Activated CD4-positive, alpha-beta T cell treated with anti-CD3 and anti-CD28 coated beads, Interleukin-2, amount 50 U/mL, for 24 hours (primary cell): ENCODE measurements at places on chromosomes 6 and 20.

DNA sequence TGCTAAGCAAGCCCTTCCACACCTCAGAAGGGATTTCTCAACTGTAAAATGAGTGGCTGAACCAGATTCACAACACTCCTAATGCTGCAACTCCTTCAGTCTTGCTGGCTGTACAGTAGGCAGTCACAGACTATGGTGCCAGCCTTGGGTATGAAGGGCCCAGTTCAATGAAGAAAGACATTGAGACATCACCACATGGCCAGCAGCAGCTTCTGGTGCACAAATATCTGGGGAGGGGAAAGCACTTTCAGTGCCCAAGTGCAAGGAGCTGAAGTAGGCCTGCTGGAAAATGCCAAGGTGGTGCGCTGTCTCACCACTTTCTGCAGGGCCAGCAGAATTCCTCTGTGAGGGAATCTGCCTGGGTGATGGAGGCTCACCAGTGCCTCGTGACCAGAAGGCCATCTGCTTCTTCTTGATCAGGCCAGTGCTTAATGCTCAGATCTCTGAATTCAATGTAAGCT, 1.8 kb downstream of the PLA2G7 start:
- DNase-seq, result no peak

GRCh38 chr6:164185471-164185871, 771.0 kb downstream of the QKI start:
- no peak for DNase-seq

GRCh38 chr6:111602481-111603011, 3.1 kb downstream of the TRAF3IP2 start:
- DNase-seq, result no peak

DNA sequence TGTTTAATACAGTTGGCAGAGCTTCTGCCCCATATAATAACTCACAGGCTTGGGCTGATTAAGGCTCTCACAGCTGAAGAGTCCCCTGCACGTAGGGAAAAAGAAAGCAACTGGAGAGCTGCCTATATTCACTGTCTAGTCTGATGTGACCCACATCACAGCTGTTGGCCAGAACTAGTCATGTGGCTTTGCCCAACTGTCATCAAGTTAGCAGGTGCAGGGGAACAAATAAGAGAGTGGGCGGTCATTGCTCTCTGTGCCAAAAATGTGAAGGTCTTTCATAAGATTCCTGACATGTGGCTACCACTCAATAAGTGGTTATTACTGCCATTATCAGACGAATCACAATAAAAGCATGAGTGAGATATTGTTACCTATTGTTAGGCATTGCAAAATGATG, 665.2 kb downstream of the DOK5 start:
- DNase-seq, result no peak

- DNase-seq, result no peak
Observed at GRCh38 chr6:81843302-81843701, 90.8 kb upstream of the TENT5A start.

GRCh38 chr20:47487175-47487917, 14.3 kb upstream of the NCOA3 start:
- DNase-seq, result peak; percentile 59

- no peak for DNase-seq
Observed at GRCh38 chr6:135811644-135812526, 39.6 kb upstream of the PDE7B start.

DNA sequence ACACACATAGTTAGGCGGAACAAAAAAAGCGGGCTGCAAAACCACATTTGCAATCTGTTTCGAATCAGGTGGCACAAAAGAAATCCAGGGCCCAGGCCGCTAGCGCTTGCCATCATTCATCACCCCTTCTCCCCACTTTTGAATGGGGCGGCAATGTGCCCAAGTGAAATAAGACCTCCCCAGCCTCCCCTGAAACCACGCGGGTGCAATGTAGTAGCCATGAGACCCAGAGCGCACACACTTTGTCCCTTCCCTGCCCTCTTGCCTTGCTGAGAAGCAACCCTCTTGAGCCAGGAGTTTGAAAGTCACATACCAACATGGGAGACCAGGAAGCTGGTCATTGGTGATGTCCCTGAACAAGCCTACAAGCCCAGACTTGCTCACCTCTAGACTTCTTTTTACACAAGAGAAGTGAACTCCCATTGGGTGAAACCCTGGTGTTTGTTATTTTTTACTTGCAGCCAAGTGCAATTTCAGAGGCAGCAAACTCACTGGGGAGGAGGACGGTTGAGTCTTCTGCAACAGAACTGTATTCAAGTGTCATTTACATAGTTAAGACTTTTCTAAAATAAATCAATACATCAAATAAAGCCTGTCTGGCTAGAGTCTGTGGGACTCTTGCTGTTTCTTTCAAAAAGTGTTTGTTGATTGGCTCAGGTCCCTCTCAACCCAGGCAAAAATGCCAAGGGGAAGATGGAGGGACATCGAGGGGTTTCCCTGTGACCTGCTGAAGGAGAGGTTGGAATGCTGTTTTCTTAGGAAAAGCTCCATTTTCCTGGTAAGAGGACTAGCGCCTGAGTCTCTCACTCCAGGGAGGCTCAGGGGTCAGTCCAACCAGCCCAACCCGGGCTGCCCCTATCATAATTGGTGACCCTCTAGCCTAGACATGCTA, 138.1 kb upstream of the PTPN1 start:
- no peak for DNase-seq

DNA sequence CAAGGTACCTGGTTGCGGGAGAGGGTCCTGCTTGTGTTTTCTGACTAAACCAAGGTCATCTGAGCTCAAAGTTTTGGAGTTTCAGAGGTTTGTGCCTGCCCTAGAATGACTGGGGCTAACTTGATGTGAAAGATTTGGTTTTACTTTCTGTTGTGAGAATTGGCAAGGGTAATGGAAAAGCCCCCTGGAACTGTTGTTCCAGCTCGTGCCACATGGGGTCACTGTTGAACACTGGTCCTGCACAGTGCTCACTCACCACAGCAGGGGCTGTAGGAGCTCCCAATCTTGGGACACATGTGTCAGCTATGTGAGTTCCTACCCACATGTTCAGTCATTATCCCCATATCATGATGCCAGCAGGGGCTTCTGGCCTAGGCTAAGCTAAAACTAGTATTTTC, 6.5 kb downstream of the TGM6 start:
- DNase-seq, result peak; percentile 20

DNA sequence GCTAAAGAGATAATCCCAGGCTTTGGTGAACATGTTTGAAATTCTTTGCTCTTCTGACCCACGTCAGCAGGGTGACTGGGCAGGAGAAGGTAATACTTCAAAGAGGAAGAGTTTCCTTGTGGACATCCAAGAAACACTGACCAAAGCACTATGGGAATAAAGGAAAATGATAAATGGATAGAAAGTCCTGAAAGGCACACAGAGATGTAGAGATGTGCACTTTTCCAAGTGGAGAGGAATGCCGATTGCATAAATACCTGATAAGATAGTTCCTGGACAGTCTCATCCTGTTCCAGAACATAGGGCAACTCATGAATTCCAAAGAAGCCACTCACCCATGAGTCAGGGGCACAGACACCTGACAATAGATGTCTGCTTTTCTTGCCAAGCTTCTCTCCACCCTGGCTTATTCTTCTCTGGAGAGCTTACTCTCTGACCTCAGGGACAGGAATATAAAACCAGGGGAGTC, 191.3 kb upstream of the FOXA2 start:
- DNase-seq, result no peak

DNA sequence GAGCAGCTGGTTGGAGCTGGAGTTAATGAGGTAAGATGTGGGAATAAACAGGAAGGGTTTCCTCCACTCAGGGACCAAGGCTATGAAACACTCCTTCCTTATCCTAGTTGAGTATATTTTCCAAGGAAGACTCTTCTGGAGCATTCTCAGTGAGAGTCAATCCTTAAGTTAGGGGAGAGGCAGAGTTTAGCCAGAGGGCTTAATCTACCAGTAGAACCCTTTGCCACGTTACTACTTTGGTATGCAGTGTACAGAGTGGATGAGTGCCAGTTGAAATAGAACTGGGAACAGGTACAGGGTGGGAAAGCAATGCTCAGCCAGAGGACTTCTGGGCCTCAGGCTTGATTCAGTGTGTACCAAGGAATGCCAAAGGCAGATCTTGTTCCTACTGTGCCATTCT, 114.3 kb downstream of the UBE3D start:
- no peak for DNase-seq

GRCh38 chr6:2684103-2684749, 66.5 kb downstream of the MYLK4 start:
- DNase-seq, result no peak

GRCh38 chr6:16148498-16148897, 19.6 kb downstream of the MYLIP start:
- DNase-seq, result no peak

- DNase-seq, result no peak
Observed at GRCh38 chr20:34892671-34893070, 16.3 kb downstream of the ACSS2 start.

DNA sequence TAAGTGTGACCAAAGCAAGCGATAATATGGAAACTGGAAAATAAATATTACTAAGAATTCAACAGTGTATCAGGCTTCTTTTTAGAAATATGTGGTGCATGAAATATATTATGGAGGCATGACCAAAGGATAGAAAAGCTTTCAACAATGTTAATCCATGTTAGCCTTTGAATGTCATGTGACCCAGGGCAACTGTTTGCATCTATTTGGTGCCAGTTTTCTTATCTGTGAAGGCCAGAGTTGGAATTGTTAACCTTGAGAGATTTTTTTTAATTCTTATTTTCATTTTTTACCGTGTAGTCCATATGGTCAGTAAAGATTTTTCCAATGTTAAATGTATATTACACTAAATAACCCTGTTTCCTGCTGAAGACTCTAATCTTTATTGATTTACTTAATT, 411.1 kb downstream of the BCKDHB start:
- DNase-seq, result no peak

DNA sequence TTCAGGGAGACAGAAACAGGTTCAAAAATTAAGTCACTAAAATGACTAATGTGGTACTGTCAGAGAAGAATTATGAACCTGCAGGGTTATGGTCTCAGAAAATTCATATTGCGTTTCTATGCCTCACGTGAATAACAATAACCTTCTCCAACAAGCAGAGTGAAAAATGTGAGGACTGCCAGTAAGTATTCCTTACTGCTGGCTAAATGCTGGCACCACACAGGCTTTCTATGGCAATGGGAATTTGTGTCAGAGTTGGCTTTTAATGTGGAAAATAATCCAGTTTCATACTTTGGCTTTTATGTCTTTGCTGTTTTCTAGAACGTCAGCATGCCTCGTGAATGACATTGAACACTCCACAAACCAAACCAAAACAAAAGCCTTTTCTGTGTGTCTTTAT, 656.0 kb downstream of the KIF16B start:
- DNase-seq, result no peak

GRCh38 chr20:23099791-23100719, 13.9 kb upstream of the CD93 start:
- DNase-seq, result no peak

DNA sequence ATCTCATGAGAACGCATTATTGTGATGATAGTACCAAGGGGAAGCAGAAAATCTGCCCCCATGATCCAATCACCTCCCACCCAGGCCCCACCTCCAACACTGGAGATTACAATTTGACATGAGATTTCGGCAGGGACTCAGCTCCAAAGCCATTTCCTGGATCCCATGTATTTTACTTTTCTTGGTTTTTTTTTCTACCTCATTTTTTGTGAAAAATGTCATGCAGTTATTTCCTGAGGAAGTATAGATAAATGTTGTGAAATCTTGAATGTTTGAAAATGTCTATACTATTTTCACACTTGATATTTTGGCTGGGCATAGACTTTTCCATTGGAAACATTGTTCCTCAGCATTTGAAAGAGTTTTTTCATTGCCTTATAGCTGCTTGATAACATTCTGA, 9.1 kb upstream of the BRPF3 start:
- DNase-seq, result no peak

- no peak for DNase-seq
Observed at GRCh38 chr6:108987156-108987555, 107.5 kb downstream of the SESN1 start.
